IPS-NIHi11 (cell line): ENCODE measurements at places on chromosomes 4 and X.

- DNase-seq, result no peak
Observed at GRCh38 chrX:66918511-66918910, 279.6 kb upstream of the EDA2R start.

GRCh38 chr4:42871671-42872290, 20.7 kb upstream of the GRXCR1 start:
- DNase-seq, result no peak

DNA sequence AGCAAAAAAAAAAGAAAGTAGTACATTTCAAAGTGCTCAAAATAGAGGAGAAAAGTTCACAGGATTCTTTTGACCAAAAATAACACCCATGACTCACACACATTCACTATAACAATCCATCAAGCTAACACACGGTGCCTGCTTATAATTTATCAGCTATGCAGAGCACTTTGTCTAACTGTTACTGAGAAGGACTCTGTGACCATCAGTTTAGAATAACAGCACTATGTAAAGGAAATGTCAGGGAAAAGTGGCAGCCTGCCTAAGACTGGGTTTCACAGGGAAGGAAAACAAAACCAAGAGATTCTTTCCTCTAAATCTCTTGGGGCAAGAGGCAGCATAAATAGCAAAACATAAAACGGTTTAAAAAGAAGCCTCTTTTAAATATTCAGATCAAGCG, 54.8 kb downstream of the CCDC149 start:
- no peak for DNase-seq

- DNase-seq, result no peak
Observed at GRCh38 chrX:132375941-132376340, 112.9 kb downstream of the MBNL3 start.

- DNase-seq, result no peak
Observed at GRCh38 chr4:136713140-136713539, 819.2 kb downstream of the PCDH18 start.

DNA sequence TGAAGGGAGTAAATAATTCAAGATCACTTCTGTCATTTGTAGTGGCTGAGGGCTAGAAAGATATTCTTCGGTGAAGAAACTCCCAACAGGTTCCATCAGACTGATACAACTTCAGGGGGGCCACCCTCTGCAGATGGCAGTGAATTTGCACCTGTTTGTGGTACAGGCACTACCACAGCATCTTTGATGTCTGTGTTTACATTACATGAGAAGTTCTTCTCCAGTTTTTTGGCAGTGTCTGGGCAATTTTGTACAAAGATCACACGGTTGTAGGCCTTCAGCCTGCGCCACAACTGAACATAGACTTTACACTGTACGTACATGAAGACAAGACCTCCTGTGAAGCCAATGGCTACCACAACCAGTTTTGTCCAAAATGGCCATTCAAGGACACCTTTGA, 34.2 kb downstream of the TMA16 start:
- no peak for DNase-seq

DNA sequence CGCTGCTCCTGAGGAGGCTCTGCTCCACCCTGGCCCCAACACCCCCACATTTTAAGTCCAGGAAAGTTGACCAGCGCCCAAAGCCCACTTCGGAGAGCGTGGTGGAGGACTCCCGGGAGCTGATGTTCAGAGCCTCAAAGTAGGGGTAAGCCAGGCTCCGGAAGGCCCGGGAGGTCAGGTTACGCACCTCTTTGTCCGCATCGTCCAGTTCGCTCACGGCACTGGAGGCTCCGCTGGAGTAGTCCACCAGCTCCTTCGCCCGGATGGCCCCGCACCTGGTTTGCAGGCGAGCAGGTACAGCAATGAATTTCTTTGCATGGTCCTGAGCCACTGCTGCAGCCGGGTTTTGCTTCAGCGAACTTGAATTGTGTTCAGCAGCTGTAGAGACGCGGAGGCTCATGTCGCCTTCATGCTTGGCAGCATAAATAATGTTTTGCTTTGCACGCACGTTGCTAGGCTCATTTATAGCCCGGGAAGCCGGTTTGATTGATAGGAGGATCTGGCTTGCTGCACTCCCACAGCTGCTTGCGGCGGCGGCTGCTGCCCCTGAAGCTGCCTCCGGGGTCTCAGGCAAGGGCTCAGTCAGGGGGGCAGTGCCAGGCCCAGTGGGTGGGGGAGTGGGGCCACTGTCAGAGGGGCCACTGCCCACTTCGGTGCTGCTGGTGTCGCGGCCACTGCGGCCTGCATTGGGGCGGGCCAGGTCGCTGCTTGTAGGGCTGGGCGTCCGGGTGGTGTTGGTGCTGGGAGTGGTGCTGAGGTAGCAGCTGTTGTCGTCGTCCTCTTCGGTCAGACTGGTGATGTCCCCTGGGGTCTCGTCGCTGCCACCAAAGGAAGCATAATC, 4.8 kb downstream of the C4orf54 start:
- no peak for DNase-seq

GRCh38 chr4:128141866-128142265, 80.8 kb downstream of the LARP1B start:
- DNase-seq, result no peak

DNA sequence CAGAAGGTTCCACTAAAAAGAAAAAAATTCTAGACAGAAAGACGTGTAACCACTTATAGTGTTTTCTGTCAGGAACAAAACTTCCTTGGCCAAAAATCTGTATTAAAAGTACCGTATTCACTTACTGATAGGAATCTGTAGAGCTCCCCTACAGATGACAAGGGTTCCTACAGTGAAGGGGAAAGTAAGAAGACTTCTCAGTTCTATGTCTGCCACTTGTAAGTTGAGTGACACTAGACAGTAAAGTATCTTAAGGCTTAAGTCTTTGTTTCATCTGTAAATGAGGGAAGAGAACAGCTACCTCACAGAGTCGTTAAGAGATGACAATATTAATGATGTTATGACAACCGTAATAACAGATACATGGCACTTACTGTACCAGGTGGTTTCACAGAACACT, 3.3 kb downstream of the COQ2 start:
- no peak for DNase-seq

GRCh38 chrX:21813612-21814368, 25.6 kb upstream of the MBTPS2 start:
- DNase-seq, result no peak

DNA sequence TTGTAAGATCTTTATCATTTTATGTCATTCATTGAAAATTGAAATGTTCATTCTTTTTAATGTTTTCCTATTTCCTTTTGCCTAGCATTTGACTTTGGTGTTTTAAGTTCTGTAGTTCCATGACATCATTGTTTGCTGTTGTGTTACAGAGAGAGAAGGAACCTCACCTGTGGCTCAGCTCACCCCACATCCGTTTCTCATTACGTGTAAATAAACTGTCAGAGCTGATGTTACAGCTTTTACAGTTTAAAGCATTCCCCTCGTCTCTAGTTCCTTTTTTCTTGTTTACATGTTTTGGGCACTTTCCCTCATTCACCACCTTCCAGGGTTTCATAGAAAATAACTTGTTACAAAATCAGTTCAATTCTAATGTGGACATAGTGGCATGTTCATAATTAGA, 137.2 kb downstream of the FNIP2 start:
- no peak for DNase-seq

- DNase-seq, result no peak
Observed at GRCh38 chr4:8024073-8024786, 84.6 kb upstream of the AFAP1 start.

DNA sequence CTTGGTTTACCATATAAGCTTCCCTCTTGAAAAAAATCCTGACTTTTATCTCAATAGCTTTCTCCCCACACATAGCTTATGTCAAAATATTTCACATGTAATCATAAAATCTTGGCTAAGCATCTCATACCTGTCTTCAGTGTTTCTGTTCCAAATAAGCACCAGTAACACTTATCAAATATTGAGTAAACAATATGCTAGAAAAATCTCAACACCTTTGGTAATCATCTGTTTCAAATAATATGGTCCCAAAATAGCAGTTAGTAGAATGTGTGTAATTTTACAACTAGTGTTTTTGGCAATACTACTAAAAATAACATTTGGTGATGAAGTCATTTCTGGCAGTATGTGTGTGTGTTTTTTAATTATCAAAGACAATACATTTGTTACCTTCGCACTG, 2138.2 kb downstream of the PCDH7 start:
- no peak for DNase-seq

DNA sequence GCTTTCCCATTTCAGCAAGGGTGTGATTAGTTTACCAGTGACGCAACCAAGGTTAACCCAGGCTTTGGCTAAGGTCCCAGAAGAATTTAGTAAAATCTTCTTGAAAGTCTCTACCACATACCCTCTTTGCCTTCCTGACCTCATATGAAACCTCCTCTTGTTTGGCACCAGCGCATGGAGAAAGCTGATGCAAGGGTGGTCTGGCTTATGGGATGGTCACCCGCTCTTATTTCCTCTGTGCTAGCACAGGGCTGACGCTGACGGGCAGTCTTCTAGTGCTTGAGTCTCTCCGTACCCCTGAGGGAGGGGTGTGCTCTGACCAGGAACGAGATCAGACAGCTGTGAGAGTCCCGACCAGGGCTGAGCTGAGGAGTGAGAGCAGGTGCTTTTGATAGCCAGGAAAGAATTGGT, 137.6 kb downstream of the TENM3 start:
- no peak for DNase-seq

DNA sequence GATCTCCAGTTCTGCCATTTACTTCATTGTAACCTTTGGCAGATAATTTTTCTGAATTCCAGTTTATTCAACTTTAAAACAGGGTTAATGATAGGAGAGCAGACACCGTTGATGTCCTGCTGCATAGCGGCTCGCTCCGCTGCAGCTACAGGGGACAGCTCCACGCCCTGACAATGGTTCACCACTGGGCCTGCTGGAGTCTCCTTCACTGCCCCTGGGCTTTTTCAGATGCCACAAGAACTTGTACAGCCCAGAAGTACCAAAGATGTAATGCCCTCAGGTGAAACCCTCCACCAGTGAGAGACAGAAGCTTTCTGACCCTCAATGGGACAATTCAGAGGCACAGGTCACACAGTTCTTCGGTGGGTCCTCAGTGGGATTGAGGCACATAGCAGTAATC, 22.7 kb upstream of the SEPTIN11 start:
- no peak for DNase-seq

DNA sequence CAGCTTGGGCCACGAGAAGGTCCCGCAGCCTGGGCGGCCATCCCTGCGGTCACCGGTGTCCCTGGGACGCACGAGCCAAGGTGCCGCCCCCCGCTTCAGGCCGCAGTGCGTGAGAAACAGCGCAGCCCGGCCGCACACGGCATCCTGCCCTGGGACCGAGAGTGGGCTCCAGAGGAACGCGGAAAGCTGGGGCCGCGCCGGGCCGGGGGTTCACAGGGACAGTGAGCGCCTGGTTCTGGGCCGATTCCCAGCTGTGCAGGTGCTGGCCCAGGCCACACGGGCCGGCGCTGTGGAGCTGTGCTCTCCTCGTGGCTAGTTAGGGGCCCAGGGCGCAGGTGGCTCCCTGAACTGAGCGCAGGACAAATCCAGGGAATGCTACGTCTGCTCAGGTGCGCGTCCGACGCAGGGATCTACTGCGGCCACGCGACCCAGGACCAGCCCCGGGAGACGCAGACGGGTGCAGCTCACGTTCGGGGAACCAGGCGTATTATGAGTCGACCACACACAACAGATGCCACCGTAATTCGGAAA, 25.8 kb upstream of the GTPBP6 start:
- no peak for DNase-seq

- no peak for DNase-seq
Observed at GRCh38 chrX:116490104-116490503, 27.3 kb upstream of the CT83 start.

DNA sequence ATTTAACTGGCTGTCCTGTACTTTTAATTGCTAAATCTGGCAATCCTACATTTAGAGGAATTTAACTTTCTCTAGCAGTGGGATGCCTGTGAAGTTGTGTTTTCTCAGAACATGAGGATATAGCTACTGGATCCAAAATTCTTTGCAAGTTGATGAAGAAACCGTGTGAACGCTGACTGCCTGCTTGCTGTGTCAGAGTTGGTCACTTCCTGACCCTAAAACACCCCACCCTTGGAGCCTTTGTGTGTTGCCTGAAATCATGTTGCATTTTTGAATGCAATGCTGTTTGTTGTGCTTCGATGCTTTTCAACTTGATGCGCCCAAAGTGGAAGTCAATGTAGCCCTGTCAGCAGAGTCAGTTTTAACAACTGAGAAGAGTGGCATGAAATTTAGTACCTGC, 211.2 kb downstream of the ANK2 start:
- DNase-seq, result no peak

- peak; percentile 47 for DNase-seq
Observed at GRCh38 chr4:112515198-112516065, 548 bp downstream of the NEUROG2 start.

- no peak for DNase-seq
Observed at GRCh38 chr4:25347473-25347872, 29.6 kb upstream of the ANAPC4 start.

- DNase-seq, result no peak
Observed at GRCh38 chrX:107601759-107602158, 26.6 kb upstream of the PRPS1 start.

- DNase-seq, result no peak
Observed at GRCh38 chr4:183966371-183966770, 61.3 kb downstream of the STOX2 start.

GRCh38 chr4:164095313-164096110, 601.0 kb downstream of the TMA16 start:
- no peak for DNase-seq

DNA sequence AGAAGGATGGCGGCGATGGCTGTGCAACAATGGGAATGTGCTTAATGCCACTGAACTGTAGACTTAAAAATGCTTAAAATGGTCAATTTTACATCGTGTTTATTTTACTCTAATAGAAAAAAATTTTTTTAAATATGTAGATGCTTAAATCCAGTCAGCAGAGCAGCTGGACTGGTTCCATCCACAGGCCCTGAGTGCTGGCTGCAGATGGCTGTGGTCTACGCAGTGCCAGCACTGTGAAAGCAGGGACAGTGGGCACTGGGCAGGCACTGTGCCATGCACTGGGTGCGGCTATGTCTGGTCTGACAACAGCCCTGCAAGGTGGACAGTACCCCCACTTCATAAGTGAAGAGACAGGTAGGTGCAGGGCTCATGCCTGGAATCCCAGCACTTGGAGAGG, 175.2 kb downstream of the AFAP1 start:
- no peak for DNase-seq

DNA sequence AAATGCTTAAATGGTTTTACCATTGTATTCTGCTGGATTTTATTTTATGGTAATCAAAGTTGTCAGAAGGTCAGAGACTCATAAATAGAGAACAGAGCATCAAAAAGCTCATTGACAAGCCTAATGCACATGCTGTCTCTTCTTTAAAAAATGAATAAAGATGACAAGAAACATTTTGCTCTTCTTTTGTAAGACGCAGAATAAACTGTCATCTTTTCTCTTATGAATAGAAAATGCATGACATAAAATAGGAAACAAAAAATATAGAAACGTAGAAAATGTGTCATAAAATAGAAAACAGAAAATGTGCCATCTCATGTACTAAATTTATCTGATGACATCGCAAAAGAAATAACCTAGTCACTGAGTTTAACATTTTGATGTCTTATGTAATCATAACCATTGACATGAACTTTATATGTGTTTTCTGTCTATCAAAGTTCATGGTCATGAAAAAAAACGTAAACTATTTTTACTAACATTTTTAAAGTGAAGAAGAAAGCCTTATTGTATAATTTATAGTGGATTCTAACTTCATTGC, 484.1 kb downstream of the TRIML1 start:
- no peak for DNase-seq

GRCh38 chr4:126533146-126533805, 1099.5 kb upstream of the INTU start:
- DNase-seq, result no peak

GRCh38 chr4:176277162-176277904, 8.3 kb upstream of the ASB5 start:
- DNase-seq, result peak; percentile 86
